ENCODE measurements at places on chromosomes 5 and 9. TPM values are rescaled to one million over a fixed set of nuclear protein-coding genes. Genes with fewer than 3 reads are reported as not detected.

RETREG1 gene
- 25.0 TPM for total RNA-seq

SLC34A1 gene
- total RNA-seq = not detected

- DNase-seq = peak; percentile 38
Observed at GRCh38 chr9:23850690-23851629, 24.9 kb upstream of the ELAVL2 start.

DNA sequence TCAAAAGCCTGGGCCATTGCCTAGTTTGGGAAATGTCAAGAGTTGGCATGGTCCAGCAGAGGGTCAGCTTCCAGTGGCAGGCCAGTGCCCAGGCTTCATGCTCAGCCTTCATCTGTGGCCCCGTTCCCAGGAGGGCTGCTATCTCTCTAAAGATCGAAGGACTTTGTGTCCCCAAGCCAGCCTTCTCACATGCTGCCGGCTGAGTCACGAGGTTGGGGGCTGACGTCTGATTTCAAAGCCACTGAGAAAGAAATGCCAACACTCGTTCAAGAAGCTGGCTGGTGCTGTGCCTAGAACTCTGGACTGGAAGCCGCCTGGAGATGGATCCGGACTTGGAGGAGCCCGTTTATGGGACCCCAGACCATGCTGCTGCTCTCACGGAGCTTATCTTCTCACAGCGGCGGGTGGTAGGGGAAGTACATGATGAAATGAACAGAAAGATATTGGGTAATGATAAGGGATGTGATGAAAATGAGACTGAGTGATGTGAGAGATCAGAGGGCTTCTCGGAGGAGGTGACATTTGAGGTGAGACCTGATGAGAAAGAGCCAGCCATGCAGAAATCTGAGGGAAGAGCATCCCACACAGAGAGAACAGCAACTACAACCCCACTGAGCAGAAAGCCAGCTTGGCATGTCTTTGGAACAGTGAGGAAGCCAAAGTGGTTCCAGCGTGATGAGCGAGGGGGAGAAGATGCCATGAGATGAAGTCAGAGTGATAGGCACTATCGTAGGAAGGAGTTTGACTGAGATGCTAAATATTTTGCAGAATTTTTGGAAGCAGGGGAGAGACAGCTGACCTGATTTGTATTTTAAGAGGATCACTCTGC is 54.9 kb upstream of the BOD1 start:
- DNase-seq = peak; percentile 53

GRCh38 chr5:55850839-55851674 is at the start of gene IL31RA:
IL31RA (plus strand) TSS chr5:55851357; CDS start chr5:55851571, 214 bp downstream.
- no peak for DNase-seq

GRCh38 chr5:2755076-2755680 is 3.7 kb upstream of the IRX2 start:
- no peak for DNase-seq

DNA sequence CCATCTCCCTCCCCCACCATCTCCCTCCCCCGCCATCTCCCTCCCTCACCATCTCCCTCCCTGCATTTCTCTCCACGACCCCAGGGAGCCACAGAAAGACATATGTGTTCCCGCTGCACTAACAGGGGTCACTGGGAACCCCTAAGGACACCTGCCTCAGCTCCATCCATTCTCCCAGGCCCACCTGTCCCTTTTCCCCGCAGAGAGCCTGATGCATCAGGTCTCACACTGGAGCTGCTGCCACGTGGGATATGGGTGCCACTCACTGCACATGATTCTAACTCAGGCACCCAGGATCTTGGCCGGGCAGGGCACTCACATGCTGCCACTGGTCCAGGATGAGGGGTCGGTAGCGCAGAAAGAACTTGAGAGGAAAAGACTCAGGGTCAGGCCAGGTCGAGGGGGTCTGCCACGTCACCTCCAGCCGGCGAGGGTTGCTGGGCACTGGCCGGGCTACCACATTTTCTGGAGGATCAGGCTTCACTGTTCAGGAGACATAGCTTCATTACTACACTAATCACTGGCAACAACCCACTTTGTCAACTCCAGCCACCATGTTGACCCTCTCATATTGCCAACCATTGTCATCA is 33.2 kb upstream of the ENHO start:
- DNase-seq = no peak

DNA sequence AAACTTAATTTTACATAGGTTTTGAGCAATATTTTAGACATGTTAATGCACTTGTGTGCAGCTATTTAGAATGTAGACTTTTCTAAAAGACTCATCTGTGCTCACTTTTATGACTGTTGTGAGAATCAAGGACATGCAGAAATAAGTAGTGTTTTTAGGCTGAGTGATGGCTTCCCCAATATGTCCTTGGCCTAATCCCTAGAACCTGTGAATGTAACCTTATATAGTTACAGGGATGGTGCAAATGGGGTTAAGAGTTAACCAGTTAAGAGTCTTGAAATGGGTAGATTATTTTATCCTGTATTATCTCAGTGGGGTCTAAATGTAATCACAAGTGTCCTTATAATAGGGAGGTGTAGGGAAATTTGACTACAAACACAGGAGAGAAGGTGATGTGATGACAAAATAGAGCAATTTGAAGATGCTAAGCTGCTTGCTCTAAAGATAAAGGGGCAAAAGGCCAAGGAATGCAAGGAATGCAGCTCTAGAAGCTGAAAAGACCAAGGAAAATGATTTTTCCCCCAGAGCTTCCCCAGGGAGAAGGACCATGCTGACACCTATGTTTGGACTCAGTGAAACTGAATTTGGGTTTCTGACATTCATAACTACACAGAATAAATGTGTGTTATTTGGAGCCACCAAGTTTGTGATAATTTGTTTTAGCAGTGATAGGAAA is 298.0 kb upstream of the PAPPA start:
- no peak for DNase-seq

LCN9 gene
- total RNA-seq = not detected

DNA sequence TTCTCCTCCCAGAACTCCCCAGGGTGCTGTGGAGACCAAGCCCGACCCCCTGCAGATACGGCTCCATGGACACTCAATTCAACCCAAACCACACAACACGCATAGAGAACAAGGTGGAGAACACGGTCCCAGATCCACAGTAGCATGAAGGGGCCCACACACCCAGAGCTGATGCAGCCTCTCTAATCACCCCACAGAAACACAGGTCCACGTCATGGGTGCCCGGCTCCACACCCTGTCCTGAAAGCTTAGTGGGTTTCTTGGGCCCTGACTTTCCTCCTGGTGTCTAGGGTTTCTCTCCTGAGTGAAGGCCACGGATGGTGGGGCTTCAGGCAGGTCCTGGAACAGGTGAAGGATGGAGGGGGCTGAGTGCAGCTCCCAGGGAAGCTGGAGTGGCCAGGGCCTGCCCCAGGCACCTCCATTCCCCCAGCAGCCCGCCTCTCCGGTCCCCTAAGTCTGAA is 1.5 kb upstream of the SLC23A1 start:
- no peak for DNase-seq

EIF4E1B gene
- total RNA-seq = 0.27 TPM

DNA sequence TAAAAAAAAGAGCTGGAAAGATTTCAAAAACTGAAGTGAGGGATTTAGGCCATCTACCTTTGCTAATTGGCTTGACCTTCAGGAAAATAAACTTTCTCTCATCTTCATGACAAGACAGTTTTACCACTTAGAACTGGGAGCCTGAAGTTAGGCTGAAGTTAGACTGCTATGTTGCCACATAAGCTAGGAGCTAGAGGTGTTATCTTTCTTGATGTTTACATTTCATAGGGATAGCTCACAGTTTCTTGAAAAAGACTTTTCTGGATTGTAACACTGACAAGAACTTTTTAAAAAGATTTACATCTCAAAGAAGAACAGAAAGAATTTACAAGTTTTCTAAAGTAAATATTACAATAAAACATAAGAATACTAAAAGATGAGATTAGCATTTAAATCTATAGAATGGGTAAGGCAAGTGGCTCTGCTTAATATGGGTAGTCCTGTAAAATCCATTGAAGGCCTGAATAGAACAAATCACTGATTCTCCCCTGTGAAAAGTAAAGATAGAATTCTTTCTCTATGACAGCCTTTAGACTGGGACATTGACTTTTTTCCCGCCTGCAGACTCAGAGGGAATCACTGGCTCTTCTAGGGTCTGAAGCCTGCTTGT is 1665.4 kb upstream of the CDH9 start:
- DNase-seq = no peak

DNA sequence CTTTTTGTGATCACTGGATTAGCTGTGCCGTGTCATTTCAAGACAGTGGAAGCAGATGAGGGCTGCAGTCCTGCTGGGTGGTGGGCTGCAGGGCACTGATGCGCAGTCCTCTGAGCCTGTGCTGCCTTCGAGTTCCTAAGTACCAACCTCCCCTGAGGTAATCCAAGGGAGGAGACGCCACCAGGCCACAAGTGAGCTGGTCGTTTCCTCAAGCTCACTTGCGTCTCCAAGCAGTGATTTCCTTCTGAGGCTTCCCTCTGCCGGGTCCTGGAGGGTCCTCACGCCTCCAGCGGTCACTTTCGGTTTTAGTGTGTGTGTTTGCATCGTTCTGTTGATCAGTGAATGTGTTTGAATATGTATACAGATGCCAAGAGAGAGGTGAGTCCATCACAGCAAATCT is 115.7 kb downstream of the TRIO start:
- no peak for DNase-seq

GRCh38 chr9:78909566-78909965 is 612.6 kb downstream of the PSAT1 start:
- no peak for DNase-seq

DNA sequence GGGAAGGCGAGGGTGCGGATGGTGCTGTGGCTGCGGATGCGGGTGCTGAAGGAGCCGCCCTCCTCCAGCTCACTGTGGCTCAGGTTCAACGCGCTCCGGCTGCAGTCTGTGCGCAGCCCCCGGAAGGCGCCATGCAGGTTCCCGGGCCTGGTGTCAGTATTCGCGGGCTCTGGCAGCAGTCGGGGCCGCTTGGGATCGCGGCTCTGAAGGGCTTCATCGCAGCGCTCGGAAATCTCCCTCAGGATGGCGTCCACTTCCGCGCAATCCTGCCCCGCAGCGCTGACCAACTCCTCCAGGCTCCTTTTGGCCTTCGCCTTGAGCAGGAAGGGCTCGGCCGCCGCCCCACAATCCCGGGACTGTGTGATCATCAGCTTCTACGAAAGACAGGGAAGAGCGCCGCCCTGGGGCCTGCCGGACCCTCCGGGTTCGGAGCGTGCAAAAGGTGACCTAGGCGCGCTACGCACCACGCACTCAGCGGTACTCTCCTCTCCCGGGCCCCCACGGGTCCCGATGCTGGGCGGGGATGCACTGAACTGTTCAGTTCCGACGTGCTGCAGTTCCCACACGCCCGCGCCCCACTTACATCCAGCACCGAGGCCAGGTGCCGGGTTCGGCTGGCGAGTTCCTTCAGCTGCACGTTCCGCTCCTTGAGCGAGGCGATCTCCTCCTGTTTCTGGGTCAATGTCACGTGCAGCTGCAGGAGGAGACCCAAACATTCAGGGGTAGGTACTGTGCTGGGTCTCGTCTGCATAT is 6.5 kb downstream of the MCIDAS start:
- no peak for DNase-seq

- no peak for DNase-seq
Observed at GRCh38 chr5:65812648-65813047, 90.6 kb downstream of the NLN start.

DNA sequence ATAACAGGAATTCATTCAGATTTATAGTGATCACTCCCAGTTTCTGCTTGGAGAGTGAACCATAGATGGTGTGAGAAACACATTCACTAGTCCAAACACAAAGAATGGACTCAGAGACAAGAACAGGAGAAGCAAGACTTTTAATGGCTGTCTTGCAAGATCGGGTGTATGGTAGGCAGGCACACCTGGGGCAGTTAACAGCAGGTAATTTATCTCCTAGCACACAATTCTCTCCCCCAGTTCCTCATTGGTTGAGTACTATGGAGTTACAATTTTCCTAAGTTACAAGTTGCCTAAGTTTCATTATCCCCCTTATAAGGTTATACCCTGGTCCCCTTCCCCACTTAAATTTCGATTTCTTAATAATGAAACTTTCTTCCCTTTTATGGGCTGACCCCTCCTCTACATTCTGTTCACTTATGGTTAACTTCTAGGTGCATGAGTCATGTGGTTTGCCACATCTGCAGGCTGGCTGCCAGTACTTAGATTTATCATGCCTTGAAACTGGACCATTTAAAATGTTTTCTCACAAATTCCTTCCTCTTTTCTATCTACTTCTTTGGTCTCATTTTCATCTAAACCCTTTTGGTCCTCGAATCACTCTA is 623.3 kb downstream of the HINT1 start:
- no peak for DNase-seq

DNA sequence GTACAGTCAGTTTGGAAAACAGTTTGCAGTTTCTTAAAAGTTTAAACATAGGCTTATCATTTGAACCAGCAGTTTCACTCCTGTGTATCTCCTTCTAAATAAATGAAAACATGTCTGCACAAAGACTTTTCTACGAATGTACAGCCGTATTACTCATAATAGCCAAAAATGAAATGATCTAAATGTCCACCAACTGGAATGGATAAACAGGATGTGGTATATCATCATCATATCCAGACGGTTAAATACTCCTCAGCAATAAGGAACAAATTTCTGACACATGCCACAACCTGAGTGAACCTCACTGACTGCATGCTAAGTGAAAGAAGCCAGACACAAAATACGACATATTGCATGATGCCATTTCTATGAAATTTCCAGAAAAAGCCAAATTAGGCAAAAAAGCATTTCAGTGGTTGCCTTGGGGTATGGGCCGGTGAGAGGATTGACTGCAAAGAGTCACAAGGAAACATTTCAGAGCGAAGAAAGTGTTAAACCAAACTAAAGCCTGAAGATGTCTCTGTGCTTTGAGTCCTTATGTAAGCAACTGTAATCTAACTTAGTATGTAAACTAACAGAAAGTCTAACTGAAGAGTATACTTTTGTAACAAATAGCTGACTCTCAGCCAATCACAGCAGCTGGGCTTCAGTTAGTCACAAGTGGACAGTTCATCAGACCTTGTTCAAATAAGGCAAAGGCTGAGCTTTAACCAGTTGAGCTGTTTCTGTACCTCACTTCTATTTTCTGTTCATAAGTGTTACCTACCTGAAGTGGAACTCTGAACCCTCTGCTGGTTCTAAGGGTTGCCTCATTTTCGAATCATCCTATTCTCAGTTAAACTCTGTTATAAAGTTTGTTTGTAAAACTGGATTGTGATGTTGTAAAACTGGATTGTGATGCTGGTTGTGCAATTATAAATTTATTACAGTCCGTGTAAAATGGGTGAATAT is 65.2 kb downstream of the TRIO start:
- no peak for DNase-seq
